ENCODE measurements at places on chromosomes 1 and 21.

- no peak for DNase-seq
Measured at GRCh38 chr1:3803905-3804626, 7.8 kb upstream of the LRRC47 start.

- no peak for DNase-seq
Measured at GRCh38 chr1:65593516-65593915, 173.0 kb downstream of the LEPR start.

- no peak for DNase-seq
Measured at GRCh38 chr1:43404353-43404752, 14.7 kb downstream of the SZT2 start.

GRCh38 chr1:29365906-29366670, 129.8 kb downstream of the PTPRU start:
- no peak for DNase-seq
